ENCODE measurements at places on chromosomes 7 and 10. TPM values are rescaled to one million over a fixed set of nuclear protein-coding genes. Genes with fewer than 3 reads are reported as not detected.

Gene CALML5
- total RNA-seq = not detected

Gene ZNF33B
- total RNA-seq = 14.2 TPM

Gene CDNF
- total RNA-seq = 2.7 TPM

Gene NPC1L1
- under 0.01 TPM for total RNA-seq

Gene SPDYE3
- total RNA-seq = not detected

Gene HGF
- total RNA-seq = 0.65 TPM

Gene NUTM2A
- 0.39 TPM for total RNA-seq

Gene SUN3
- total RNA-seq = not detected

Gene CPSF4
- 21.0 TPM for total RNA-seq

Gene CTAGE4
- 1.0 TPM for total RNA-seq

Gene C7orf33
- total RNA-seq = not detected

Gene TLX1
- total RNA-seq = not detected

Gene OLAH
- total RNA-seq = not detected

Gene SUFU
- total RNA-seq = 6.9 TPM

Gene NODAL
- not detected for total RNA-seq

Gene CAV1
- 374 TPM for total RNA-seq

Gene ANKRD26
- 15.5 TPM for total RNA-seq

Gene CRHR2
- not detected for total RNA-seq

Gene CLEC2L
- total RNA-seq = not detected

Gene KIAA1217
- 17.0 TPM for total RNA-seq

Gene WASHC2A
- 50.0 TPM for total RNA-seq

Gene ADCK2
- 15.8 TPM for total RNA-seq

Gene GPC2
- total RNA-seq = 0.52 TPM

Gene SHH
- total RNA-seq = not detected

Gene SKIDA1
- 2.4 TPM for total RNA-seq

Gene BHLHA15
- 0.26 TPM for total RNA-seq

Gene FANK1
- 4.8 TPM for total RNA-seq

Gene TMEM120A
- total RNA-seq = 26.0 TPM

Gene DDC
- not detected for total RNA-seq

Gene EPHB6
- total RNA-seq = 0.32 TPM

Gene TFPI2
- total RNA-seq = 16.0 TPM

Gene GLI3
- total RNA-seq = 20.2 TPM

Measured in articular chondrocyte of knee joint (primary cell).